ENCODE measurements at places on chromosomes 3 and 15.

- no peak for DNase-seq
These were observed 392.8 kb downstream of the TIGIT start for GRCh38 chr3:114686621-114687020.

DNA sequence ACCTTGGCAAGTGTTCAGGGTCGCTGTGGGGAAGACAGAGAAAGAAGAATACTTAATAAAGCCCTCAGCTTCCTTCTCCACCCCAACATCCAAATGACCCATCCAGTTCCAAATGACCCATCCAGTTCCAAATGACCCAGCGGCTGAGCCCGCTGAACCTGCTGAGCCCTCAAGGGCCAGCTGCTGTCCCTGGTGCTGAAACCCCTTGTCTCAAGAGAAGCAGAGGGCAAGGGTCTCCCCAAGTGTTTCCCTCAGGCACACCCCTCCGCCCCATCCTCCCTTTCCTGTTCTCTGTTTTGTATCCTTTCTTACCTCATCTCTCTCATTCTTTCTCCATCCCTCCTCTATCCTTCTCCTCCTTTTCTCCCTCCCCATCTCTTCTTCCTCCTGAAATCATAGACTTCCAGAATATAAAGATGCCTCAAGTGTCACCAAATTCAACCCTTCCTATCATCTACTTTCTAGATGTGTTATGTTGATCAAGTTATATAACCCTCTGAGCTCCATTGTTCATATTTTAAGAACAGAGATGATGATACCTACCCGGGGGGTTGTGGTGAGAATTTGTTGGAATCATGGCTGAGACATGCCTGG is 29.0 kb downstream of the CCDC33 start:
- DNase-seq, result no peak

- no peak for DNase-seq
These were observed 9.1 kb downstream of the THRB start for GRCh38 chr3:24485511-24485910.

DNA sequence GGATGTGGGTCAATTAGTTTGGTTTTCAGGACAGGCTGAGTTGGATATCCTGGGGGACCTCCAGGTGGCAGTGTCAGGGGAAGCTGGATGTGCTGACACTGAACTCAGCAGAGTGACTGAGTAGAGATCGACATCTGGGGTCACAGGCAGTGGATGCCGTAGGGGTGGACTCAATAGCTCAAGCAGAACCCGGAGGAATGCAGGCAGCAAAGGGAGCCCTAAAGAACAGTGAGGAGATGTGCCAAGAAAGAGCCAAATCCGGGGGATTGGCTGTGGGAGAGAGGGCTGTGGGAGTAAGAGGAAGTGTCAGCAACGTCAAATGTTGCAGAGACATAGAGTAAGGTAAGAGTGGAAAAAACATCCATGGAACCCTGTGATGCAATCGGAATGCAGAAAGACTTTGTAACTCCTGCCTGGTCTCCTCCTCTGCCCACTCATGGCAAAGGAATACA is 11.6 kb downstream of the CCR5AS start:
- no peak for DNase-seq

Measured in activated naive CD4-positive, alpha-beta T cell (primary cell).